Amygdala (tissue), 56 donors: ENCODE measurements at places on chromosomes 6 and 20.

GRCh38 chr6:90811596-90812226, 224.8 kb upstream of the MAP3K7 start:
- DNase-seq, result no peak

DNA sequence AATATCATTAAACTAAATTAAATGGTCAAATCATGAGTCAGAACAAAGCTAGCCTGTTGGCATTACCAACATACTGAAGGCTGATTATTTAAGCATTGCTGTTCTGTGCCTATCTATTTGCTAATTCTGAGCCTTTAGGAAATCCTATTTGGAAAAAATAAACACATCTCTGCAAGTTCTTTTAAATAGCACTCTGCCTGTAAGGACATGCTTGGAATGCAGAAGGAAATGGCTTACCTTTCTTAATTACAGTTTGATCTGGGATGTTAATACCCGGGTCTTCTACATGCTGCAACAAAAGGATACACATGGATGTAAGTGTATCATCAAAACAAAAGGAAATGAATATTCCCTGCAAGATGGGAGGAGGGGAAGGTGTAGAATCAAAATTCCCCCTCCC, 8.3 kb downstream of the TFAP2A start:
- no peak for DNase-seq

DNA sequence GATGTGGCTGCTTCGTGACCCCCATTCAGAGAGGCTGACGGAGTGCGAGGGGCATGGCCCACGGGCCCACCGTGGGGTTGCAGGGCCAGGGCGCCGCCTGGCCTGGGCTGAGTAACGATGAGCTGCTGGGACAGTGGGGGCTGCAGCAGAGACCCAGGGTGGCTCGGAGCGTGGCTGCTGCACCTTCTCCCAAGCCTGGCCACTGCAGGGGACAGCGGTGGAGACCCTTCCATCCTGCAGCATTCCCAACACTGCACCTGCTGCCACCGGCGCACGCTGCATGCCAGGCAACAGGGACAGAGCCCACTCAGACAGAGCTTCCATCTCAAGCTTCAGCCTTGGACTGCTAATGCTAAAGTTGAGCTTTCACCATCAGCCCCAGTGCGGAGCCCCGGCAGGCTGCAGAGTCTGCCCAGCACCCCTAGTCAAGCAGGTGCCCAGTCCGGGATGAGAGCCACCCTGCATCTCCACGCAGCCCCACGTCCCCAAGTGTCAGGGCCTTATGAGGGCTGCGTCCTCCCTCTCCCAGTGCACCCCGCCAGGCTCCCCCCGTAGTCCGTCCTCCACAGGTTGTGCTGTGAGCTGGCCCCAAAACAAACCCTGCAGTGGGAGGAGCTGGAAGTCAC, 89.4 kb upstream of the AFDN start:
- DNase-seq, result no peak

DNA sequence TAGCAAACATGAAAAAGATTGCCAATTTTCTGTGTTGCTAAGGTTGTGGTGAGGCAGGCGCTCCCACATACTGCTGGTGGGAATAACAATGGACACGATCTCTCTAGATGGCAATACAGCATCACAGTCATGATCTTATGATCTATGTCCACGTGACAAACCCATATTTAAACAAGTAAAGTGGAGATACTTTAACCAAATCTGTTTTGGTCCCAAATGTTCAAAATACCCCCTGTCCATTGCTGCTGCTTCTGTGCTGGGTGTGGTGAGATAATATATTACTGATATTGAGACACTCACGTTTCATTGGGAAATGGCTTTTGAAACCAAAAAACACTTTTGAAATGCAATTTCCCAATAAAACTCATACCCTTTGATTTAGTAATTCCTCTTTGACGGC, 23.0 kb downstream of the SIRPD start:
- no peak for DNase-seq

- no peak for DNase-seq
These were observed 62.6 kb downstream of the GINS1 start for GRCh38 chr20:25470045-25470444.

DNA sequence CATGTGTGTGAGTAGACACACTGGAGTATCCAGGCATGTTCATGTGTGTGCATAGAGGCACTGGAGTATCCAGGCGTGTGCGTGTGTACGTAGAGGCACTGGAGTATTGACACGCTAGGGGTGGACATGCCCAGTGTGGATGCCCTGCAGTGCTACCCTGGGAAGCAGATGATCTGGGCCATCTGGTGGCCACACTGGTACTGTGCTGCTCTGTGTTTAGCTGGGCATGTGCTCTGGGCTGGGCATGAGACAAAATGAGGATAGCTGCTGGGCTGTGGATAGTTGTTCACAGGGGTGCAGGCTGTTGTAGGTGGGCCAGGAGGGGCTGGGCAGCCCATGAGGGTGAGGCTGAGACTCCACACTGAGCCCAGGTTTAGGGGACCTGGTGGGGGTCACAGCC, 24.0 kb upstream of the NPBWR2 start:
- no peak for DNase-seq

- no peak for DNase-seq
These were observed 59.7 kb downstream of the PFDN4 start for GRCh38 chr20:54267483-54268003.

DNA sequence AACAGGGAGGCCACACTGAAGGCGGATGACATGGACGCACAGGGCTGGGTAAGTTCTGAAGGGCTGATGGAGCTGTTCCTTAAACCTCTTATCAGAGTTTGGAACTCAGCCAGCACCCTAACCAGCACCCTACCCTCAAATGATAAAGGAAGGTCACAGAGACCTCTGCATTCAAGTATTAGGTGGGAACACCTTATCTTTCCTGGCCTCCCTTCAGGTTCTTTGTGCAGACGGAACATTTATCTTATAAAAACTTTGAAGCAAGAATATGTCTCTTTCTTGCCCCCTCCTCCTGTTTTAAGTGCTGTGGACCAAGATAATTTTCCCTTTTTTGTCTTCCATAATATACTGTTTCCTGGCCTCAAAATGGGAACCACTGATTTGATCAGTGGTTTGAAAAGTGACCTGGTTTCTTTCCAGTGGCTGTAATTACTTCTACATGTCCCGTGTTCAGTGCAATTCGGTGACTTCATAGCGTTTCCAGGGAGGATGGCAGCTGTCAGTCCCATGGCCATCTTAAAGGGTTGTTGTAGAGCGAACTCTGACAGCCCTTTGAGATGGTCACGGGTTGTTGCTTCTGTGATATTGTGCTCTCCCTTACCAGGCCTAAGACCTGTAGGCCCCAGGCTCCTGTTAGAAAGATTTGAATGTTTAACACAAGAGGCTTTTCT, 213.2 kb upstream of the MYLIP start:
- DNase-seq, result no peak
